NB4 (cell line): ENCODE measurements at places on chromosomes 12 and 14.
A peak's percentile ranks its signal among the peaks of the same experiment; 100 is the strongest.

GRCh38 chr12:30847259-30847658, 79.3 kb upstream of the TSPAN11 start:
- DNase-seq, result peak; percentile 80

GRCh38 chr14:58635091-58635830, 2.5 kb upstream of the DACT1 start:
- DNase-seq, result no peak

- no peak for DNase-seq
These were observed 24.4 kb downstream of the MYBPC1 start for GRCh38 chr12:101619026-101619786.

- peak; percentile 48 for DNase-seq
These were observed 18.7 kb downstream of the FBXL14 start for GRCh38 chr12:1575408-1576401.

GRCh38 chr14:23449314-23449713, 13.9 kb upstream of the MYH7 start:
- DNase-seq, result no peak

GRCh38 chr12:79997096-79997791, 62.3 kb upstream of the PPP1R12A start:
- DNase-seq, result peak; percentile 80

DNA sequence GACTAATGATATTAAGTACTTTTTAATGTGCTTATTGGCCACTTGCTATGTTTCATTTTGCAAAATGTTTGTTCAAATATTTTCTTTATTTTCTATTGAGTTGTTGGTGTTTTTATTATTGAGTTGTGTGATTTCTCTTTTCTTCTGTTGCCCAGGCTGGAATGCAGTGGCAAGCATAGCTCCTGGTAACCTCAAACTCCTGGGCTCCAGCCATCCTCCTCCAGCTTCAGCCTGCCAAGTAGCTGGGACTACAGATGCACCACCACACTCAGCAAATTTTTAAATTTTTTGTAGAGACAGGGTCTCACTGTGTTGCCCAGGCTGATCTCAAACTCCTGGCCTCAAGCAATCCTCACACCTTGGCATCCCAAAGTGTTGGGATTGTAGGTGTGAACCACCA, 199.2 kb downstream of the NOVA1 start:
- no peak for DNase-seq

- no peak for DNase-seq
These were observed 1192.8 kb upstream of the TMEM132C start for GRCh38 chr12:127074161-127074560.

DNA sequence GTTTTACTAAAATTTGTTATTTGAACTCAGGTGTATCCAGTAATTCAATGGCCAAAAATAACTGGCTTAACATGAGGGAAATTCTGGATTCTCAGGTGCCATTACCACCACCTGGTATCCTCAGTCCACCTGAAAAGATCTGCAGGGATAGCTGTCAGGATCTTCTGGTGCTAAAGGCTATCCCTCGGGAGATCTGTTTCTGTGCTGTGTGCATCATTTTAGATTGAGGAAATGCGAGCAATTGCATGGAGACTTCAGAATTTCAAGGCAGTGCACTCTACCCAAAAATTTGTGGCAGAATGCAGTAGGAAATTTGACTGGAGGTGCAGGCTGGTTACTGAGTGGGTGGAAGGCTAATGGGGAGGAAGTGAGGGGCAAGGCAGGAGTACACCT, 26.4 kb downstream of the ZCCHC8 start:
- no peak for DNase-seq

GRCh38 chr12:100608776-100609175, 35.3 kb downstream of the GAS2L3 start:
- DNase-seq, result peak; percentile 6

DNA sequence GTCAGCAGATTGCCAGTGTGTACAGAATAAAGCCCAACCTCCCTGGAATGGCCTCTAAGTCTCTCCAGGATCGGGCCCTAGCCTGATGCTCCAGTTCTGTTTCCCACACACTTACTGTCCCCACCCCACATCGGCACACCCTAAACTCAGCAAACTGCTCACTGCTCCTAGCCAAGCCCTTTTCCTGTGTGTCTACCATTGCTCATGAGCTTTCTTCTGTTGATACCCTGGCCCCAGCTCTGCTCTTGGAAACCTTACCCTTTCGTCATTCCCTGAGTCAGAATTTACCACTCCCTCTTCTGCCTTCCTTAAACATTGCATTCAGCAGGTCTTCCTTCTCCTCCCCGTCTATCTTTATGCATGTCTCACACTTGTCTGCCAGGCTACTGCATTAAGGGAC, 158.9 kb downstream of the TMX1 start:
- no peak for DNase-seq

- DNase-seq, result no peak
These were observed 186.4 kb downstream of the SYT10 start for GRCh38 chr12:33253178-33253577.

DNA sequence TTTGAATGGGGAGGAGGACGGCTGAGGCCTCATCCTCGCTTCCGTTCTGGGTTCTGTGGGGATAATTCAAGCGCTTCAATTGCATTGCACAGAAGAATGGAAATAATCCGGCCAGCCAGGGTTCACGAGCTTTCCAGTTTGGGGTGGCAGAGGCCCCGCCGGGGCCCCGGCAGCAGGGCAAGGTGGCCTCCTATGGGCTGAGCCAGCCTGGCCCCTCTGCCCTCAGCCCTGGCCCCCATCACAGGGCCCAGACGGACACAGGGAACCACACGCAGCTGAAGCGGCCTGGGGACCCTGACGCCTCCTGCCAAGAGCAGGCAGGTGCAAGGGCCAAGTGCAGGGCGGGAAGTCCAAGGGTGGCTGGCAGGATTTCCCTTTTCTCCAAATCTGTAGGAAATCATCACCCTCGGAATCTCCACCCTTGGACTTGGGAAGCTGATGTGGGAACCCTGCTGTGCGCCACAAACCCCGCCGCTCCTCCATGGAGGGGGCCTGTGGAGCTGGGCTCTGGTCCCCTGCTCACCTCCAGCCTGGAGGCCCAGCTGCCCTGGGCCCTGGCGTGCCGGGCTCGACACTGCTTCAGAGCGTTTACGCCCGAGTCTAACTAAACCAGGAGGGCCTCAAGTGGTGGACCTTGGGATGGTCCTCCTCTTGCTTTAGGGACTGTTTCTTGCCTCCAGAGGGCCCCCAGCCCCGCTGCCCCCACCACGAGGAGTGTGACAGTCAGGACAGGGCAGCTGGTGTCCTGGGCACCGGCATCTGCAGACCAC, 78.4 kb downstream of the MOK start:
- peak; percentile 56 for DNase-seq

DNA sequence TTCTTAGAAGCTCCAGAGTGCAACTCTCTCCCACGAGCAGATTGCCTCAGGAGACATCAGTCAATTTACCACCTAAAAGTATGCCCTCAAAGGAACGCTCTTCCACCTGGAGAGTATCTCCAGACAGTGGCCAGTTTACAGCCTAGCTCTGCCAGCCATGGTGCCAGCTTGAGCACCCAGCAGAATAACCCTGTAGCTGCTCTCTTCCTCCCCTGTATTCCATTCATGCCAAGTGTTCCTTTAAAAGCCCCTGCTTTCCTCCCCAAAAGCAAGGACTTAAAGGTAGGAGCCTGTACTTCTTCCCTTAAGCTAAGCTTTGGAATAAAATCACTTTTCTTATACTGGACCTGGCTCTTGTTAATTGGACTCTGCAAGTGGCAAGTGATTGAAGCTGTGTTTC, 245.4 kb upstream of the TMEM132C start:
- DNase-seq, result no peak

DNA sequence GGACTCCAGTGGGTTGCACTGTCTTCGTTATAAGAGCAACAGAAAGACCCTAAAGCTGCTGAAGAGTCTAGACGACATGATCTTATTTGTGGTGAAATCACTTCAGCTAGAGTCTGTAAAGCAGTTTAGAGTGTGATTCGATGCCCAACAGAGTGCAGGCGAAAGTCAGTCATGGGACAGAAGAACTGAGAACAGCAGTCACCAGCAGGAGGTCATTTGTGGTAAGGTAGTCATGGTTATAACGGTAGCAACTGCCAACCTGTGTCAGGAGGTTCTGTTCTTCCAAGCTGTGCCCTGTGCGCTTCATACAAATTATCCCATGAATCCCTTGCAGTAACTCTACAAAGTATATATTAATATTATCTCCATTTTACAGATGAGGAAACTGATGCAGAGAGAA, 954.1 kb downstream of the AACS start:
- no peak for DNase-seq

DNA sequence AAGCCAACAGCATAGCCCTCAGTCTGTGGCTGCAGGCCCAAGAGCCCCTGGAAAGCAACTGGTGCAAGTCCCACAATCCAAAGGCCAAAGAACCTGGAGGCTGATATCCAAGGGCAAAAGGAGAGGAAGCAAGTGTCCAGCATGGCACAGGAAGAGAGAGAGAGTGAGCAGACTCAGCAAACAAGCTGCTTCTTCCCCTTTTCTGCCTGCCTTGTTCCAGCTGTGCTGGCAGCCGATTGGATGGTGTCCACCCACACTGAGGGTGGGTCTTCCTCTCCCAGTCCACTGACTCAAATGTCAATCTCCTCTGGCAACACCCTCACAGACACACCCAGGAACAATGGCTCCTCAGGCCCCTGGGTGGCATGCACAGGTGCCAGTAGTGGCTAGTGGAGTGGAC, 33.5 kb downstream of the SMCO2 start:
- peak; percentile 69 for DNase-seq

DNA sequence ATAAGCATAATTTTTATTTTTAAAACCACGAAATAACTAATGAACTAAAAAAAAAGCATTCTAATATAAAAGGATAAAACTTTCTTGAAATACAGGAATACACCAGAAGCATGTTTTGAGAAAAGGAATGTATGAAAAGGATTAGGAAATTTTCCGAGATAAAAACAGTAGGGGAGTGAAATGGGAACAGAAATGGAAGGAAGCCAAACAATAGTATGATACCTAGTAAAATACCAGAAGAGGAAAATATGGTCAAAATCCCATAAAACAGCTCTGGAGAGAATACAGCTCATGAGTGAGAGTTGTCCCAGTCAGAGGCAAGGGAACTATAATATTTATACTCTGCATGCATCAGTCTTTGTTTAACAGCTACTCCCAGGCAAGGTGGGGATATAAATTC, 1016.2 kb downstream of the SLC6A15 start:
- no peak for DNase-seq

DNA sequence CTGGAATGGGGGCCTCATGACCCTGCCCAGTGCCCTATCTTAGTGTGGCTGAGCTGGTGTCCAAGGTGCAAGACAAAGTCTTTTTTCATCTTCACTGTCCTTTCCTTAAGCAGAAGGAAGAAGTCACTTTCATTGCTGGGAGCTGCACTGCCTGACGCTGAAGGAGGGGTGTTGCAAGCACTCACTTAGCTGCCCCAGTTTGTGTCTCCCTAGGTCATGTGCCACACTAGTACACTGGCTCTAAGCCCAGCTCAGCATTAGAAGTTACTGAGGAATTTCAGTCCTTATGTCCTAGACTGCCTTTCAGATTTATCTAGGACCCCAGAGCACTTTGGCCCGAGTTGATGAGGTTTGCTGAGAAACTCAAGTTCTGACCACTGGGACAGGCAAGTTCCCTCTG, 952.0 kb upstream of the USP15 start:
- no peak for DNase-seq

- no peak for DNase-seq
These were observed 228.6 kb downstream of the MED13L start for GRCh38 chr12:116048879-116049278.

DNA sequence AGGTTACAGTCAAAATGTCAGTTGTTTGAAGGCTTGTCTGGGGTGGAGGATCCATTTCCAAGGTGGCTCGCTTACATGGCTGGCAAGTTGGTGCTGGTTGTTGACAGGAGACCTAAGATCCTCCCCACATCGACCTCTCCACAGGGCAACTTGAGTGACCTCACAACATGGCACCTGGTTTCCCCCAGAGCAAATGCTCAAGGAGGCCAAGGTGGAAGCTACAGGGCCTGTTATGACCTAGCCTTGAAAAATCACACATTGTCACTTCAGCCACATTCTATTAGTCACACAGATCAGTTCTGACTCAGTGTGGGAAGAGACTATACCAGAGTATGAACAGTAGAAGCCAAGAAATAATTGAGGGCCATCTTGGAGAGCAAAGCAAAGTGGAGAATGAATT, 11.3 kb upstream of the GNG2 start:
- DNase-seq, result no peak

- no peak for DNase-seq
These were observed 29.9 kb upstream of the LRTM2 start for GRCh38 chr12:1790444-1790843.

DNA sequence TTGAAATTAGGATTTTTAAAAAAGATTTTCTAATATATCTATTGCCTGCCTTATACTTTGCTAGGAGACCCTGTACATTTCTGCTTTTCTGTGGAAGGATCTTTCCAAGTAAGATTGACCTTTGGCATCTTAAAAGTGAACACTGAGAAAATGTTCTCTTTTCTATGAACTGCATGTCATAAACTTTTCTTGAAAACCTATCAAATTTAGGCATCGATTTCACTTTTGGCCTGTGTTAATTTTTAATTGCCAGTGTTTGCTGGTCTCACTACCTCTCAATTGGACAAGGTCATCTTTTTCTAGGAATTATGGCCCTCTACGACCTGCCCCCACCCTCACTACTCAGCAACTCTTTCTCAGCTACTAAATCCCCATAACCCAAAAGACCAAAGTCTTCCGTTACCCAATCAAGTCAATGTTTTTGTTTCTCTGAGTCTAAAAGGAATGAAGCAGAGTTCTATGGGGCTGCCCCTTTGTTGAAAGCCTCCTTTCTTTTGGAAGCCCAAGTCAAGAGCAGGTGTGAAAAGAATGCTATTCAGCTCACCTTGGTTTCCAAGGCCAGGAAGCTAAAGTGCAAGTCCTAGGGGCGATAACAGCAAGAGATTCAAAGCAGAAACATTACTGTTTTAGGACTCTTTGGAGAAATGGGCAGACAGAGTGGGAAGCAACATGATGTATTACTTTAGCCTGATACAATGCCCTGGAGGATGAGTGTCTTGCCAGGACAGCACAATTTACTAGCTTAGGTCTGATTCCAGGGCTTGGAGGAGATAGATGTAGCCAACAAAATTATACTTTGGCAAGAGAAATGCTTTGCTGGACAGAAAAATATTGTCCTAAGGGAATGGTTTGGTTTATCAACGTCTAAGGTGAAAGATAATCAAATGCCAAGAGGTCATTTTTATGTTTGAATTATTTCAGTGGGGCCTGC, 55.0 kb downstream of the IGF1 start:
- DNase-seq, result no peak

GRCh38 chr14:100618318-100618693, 31.1 kb upstream of the BEGAIN start:
- DNase-seq, result peak; percentile 65

DNA sequence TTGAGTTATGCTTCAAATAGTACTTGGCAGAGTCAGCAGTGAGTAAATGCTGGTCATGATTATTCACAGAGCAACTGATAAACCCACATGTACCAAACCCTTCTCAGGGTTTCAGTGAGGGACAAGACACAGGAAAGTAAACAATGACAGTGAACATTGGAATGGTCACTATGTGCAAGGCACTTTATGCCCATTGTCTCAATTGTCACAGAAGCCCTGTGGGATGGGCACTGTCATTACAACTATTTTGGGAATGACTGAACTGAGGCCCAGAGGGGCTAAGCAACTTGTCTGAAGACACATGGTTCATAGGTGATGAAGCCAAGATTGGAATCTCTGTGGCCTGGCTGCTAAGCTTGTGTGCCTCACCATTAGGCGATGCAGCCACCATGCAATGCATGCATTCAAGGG, 238.5 kb downstream of the RBM19 start:
- no peak for DNase-seq

GRCh38 chr12:2318286-2318685, 265.5 kb downstream of the CACNA1C start:
- DNase-seq, result no peak
